Progenitor cell of endocrine pancreas (in vitro differentiated cells): ENCODE measurements at places on chromosomes 13 and 19.
A peak's percentile ranks its signal among the peaks of the same experiment; 100 is the strongest.

DNA sequence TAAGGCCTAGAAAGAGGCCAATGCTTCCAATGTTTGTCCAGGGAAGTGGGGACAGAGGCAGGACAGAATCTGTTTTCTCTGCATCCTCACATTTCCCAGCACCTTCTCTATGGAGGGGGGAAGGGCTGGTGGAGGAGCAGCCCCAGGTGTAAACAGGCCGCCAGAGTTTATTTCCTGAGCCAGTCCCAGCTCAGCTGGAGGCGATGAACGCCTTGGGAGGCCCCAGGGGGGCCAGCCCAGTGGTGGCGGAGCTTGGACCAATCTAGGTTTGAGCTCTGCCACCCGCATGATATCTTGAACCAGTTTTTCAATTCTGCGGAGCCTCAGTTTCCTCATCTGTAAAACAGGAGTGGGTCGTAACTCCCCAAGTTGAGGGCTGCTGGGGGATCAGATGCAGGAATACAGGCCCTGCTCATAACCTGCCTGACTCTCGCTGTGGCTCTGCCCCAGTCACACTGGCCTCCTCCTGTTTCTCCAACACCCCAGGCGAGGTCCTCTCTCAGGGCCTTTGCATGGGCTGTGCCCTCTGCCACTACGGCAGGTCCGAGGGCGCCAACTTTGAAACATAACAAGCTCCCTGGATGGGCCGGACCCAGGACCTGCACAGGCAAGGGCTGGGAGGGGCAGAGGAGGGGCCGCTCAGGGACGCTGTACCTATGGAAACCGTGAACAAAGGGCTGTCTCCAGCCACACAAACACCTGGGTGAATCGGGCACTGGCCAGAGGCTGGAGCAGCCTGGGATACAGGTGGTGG lies 1.1 kb downstream of the TNFAIP8L1 start:
- no peak for DNase-seq

DNA sequence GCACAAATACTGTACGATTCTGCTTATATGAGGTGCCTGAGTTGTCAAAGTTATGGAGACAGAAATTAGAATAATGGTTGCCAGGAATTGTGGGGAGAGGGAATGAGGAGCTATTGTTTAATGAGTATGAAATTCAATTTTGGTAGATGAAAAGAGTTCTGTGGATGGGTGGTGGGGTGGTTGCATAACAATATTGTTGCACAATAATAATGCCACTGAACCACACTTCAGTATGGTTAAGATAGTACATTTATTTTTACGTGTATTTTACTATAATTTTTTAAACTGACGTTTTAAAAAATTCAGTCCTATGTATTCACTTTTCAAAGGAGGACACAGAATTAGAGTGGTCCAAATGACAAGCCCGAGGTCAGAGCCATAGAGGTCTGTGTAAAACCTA lies 1.8 kb upstream of the OXGR1 start:
- DNase-seq = no peak

DNA sequence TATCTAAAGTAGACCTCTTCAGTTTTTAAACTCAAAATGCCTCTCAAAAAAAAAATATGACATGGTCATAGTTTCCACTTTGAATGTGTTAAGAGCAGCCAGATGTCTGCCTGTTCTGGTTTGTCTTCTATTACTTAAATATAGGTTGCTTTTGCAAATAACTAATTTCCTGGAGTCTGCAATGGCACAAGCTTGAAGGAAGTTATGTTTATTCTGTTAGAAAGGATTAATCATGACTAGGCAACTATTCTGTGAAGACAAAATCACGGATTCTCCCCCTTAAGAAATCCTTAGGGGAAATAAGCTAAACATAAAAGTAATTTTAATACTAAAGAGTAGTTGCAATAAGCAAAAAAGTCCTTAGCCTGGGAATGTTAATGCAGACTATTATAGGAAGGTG lies 26.3 kb downstream of the SKA3 start:
- DNase-seq = no peak

- no peak for DNase-seq
Observed at GRCh38 chr19:9054765-9055164, 32.1 kb upstream of the OR1M1 start.

DNA sequence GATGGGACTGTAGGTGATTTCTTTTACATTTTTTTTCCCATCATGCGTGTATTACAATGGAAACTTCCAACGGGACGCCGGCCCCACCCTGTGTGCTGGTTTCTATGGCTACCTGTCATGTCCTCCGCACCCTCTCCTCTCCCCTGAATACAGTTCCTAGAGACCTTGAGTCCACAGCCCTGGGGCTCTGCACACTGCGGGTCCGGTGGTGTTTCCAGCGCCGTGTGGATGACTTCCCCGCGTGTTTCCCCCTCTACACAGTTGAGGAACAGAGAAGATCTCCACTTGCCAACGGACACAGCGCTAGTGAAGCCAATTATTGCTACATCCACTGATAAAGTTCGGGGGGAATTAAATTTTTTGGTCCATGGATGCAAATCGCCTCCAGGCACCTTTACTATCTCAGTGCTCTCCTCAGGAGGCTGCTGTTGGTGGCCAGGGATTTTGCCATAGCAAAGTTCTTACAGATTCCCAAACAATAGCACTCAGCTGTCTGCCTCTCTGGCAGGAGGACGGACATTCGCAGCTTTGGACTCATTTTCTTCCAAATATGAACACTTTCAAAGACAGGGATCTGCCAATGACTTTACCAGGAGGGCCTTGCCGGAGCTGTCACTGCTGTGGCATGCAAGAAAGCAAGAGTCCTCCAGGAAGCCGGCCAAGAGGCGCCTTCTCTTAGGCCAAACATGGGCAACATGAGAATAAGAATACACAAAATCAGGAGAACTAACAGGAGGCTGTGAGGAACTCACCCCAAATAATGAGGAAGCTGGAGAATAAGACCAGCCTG lies 39.3 kb upstream of the GAS6 start:
- no peak for DNase-seq

DNA sequence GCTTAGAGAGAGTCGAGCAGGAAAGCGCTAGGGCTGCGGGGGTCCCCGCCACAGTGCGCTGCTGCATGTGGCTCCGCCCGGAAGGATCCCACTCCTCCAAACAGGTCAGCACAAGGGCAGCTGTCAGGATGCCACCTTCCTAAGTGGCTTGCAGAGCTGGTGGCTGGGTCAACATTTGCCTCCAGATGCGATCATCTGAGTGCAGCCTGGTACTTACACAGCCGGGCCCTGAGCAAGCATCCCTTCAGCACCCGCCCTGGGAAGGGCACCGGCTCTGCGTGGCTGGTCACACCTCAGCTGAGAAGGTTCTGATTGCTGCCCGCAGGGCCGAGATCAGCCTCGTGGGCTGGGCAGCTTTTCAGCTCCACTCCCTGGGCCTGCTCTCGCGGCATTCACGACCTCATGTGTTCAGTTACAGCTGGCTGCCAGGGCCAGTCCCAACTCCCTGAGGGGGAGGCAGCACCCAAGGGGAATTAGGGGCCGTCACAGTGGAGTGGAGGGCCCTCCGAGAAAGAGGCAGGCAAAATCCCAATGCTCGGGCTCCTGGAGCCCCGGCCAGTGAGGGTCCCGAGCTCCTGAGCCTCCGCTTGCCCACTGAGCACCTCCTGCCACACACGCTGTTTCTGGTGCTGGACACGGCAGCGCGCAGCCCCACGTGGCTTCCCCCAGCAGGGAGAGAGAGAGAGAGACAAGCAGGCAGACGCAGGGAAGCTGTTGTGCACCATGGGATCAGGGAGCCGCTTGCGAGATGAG lies 26.8 kb downstream of the AP1M1 start:
- no peak for DNase-seq

GRCh38 chr13:29472332-29472961 lies 123.0 kb downstream of the SLC7A1 start:
- peak; percentile 43 for DNase-seq

DNA sequence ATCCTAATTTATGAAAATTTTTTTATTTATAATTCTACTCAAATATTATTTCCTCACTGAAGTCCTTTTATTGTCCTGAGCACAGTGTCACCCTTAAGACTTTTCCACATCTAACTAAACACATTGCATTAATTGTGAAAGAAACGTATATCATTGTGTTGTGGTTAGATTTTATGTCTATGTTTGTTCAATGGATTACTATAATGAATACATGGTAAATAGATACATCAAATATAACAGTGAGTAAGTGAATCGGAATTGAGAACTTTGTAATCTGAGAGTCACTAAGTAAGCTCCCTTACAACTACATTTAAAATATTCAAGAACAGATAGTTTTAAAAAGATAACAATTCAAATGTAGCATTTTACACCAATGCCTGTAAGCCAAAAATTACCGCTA lies 417.6 kb upstream of the PCDH20 start:
- no peak for DNase-seq

DNA sequence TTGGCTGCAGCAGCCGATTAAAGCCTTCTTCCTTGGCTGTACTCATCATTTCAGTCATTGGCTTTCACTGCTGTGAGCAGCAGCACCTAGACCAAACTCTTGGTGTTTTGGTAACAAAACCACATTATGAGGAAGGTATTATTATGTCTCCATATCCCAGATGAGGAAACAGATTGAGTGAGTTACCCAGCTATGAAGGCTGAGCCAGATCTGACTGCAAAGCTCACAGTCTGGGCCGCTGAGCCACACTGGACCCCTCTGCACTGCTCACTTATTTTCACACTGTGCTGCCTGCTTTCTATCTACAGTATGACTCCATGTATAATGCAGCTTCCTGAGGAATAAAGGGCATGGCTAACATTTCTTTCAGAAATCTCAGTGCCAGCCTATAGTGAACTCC lies 24.5 kb downstream of the CRYL1 start:
- no peak for DNase-seq

GRCh38 chr19:40581531-40581930 lies 4.9 kb downstream of the SHKBP1 start:
- DNase-seq = no peak

- peak; percentile 49 for DNase-seq
Observed at GRCh38 chr19:43534816-43535761, 2.1 kb downstream of the ZNF575 start.

DNA sequence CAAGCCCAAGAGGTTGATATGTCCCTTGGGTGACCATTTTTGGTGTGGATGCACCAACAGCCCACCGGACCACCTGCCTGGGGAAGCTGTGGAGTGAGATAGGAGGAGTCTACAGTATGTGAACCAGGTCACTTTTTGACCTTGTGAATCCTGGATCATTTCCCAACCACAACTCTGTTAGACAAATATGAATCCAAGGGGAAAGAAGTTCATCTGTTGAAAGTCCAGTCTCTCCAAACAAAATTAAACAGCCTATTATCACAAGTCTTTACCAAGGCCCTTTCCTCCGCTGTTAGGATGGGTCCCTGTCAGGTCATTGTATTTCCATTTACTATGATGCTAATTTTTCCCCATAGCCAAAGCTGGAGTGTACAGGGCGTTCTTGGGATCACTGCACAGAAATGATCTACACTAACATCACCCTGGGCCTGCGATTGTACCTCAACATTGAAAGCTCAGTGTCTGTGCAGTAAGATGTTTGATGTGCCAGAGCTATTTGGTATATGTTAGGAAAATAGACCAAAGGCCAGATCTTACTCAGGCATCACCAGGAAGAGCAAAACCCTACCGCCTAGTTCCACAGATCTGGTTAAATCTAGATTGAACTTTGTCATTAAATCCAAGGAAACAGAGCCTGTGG lies 117.1 kb downstream of the STARD13 start:
- no peak for DNase-seq

- no peak for DNase-seq
Observed at GRCh38 chr13:23921451-23921888, 24.2 kb upstream of the C1QTNF9B start.

DNA sequence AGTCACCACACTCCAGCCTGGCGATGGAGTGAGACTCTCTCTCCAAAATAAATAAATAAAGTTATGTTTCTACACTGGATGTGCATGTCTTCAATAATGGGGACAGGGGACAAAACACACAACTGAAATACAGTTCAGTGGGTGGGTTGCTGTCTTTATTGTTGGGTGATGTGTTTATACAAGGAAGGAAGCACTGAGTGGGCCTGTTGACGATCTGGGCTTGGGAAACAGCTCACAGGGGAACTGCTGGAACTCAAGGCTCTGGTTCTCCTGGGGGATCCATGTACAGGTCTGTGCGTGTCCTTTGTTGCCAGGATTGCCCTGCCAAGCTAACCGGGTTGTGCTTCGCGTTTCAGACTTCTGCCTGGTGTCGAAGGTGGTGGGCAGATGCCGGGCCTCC lies 18.9 kb downstream of the SPINT2 start:
- no peak for DNase-seq

GRCh38 chr19:47428177-47428894 lies 9.0 kb upstream of the MEIS3 start:
- DNase-seq = peak; percentile 78

- no peak for DNase-seq
Observed at GRCh38 chr19:29576046-29576606, 30.0 kb upstream of the POP4 start.

DNA sequence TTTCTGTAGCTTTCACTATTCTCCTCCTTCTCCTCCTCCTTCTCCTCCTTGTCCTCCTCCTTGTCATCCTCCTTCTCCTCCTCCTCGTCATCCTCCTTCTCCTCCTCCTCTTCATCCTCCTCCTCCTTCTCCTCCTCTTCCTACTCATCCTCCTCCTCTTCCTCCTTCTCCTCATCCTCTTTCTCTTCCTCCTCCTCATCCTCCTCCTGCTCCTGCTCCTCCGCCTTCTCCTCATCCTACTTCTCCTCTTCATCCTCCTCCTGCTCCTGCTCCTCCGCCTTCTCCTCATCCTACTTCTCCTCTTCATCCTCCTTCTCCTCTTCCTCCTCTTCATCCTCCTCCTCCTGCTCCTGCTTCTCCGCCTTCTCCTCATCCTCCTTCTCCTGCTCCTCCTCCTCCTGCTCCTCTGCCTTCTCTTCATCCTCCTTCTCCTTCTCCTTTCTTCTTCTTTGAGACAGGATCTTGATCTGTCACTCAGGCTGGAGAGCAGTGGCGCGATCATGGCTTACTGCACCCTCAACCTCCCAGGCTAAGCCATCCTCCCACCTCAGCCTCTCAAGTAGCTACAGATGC lies 36.3 kb downstream of the TRPM4 start:
- DNase-seq = no peak

DNA sequence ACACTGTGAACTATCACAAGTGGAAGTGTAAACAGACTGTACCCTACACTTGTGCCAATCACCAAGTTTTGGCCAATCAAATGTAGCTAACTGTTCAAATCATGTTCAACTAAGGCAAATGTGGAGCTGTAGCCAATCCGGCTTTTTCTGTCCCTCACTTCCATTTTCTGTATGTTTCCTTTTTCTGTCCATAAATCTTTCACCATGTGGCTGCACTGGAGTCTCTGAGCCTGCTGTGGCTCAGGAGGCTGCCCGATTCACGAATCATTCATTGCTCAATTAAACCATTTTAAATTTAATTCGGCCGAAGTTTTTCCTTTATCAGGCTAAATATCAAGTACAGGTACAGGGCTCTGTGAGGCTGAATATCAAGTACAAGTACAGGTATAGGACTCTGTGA lies 216.5 kb downstream of the RFC3 start:
- DNase-seq = no peak
